ENCODE measurements at places on chromosomes 5 and 9.

- DNase-seq = no peak
Measured at GRCh38 chr9:129713402-129713679, 39.5 kb downstream of the PTGES start.

- DNase-seq = no peak
Measured at GRCh38 chr5:32791536-32792243, 80.6 kb downstream of the NPR3 start.

GRCh38 chr5:119158144-119158543 lies 87.3 kb downstream of the DMXL1 start:
- DNase-seq = no peak

- no peak for DNase-seq
Measured at GRCh38 chr9:28190981-28191380, 617.7 kb upstream of the C9orf72 start.

DNA sequence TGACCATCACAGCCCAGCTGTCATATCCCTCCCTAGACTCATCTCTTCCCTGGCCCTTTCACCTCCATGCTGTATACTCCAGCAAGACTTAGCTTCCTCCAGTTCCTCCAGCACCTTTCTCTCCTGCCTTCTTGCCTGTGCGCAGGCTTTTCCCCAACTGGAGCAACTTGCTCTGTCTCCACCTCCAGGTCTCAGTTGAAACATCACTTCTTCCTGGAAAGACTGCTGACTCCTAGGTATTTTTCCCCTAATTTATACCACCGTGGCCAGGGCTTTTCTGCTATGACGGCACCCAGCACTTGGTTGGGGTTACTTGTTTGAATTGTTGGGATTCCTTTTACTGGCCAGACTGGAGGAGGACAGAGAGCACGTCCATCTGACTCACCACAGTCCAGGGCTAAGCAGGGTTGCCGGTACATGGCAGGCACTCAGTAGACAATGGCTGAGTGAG lies 67.5 kb downstream of the KCNIP1 start:
- no peak for DNase-seq

- no peak for DNase-seq
Measured at GRCh38 chr9:6029604-6030274, 14.3 kb upstream of the RANBP6 start.

DNA sequence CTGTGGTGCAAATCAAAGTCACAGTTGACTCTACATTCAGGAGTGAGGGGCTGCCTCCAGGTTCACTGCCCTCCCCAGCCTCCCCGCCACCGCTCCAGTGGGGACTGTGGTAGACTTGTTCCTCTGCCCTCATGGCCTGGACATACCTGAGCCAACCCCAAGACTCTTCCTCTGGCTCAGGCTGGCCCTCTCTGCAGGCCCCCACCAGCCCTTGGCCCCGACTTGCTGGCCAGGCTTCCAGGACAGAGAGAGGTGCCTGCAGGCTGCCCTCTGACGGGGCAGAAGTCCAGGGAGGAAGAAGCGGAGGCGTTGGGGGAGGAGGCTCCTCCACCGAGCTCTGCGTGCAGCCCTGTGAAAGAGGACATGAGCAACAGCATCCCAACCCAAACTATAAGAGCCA lies 2.8 kb upstream of the SARDH start:
- DNase-seq = no peak

DNA sequence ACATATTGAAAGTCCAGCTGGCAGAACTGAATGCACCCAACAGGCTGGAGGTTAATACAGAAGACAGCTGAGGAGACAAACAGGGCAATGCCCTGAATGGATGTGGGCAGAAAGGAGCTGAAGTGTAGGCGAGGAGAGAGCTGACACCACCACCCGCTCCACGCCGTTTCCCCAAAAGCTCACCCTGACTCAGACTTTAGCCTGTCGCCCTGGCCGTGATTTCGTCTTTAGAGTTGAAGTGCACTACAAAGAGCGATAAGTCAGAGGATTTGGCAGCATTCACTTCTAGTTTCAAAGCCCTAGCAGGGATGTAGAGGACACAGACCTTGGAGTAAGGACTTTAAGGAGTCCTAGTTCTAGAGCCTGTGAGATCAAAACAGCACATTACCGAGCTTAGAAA lies 2.2 kb upstream of the ERAP1 start:
- peak; percentile 42 for DNase-seq

DNA sequence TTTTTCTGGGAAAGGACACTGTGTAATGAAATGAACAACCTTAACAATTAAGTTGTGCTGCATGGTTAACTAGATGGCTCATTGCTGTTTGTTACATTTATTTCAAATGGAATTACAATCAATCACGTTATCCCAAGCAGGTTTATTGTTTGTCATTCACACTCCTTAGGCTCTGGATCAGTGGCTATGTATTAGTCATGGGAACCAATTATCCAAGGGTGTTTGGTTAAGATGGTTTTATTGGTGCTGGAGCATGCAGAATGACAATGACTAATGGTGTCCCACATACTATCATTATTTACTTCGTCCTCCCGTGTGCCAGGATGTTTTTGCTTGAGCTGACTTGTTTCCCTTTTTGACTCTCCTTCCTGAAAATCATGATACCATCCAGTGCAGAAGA lies 10.6 kb upstream of the TRPC7 start:
- DNase-seq = no peak

- DNase-seq = no peak
Measured at GRCh38 chr5:19927919-19928318, 60.1 kb downstream of the CDH18 start.

GRCh38 chr5:31412324-31412723 lies 119.6 kb downstream of the DROSHA start:
- DNase-seq = no peak

GRCh38 chr9:14317667-14318320 lies 3.9 kb upstream of the NFIB start:
- DNase-seq = no peak

DNA sequence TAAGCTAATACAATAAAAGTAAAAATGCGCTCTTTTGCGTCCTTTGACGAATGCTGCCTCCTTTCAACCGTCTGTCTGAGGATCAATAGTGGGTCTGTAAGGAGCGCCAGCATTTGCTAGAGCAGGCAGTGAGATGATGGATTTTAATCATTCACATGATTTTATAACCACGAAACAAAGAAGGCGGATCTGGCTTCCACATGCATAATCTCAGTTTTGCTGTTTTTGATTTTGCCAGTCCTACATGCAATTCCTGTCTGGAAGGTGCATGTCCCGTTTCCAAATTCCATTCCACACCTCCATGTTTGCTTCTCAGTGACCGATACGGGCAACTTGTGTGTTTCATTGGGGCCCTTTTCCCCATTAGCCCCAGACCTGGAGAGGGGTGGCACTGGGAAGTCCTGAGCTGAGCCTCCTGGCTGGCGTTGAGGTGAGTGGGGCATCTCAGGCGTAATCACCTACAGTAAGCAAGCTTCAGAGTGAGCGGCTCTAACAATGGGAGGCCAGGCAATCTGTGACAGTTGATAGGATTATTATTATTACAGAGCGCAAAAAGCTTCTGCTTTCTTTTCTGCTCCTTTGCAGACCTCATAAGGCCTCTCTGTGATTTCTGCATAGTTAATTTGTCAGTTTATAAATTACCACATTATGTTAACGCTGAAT lies 405.4 kb downstream of the ZSWIM6 start:
- DNase-seq = no peak

Data from activated CD4-positive, alpha-beta T cell treated with anti-CD3 and anti-CD28 coated beads, Interleukin-2, amount 50 U/mL, for 48 hours (primary cell).